ENCODE measurements at places on chromosomes 2 and 18. TPM values are rescaled to one million over a fixed set of nuclear protein-coding genes. Genes with fewer than 3 reads are reported as not detected.

CCBE1 gene
- 2.1 TPM for polyA plus RNA-seq

MC4R gene
- polyA plus RNA-seq: not detected

MEIS1 gene
- 1.6 TPM for polyA plus RNA-seq

NGEF gene
- polyA plus RNA-seq: 10.7 TPM

DQX1 gene
- not detected for polyA plus RNA-seq

DNA sequence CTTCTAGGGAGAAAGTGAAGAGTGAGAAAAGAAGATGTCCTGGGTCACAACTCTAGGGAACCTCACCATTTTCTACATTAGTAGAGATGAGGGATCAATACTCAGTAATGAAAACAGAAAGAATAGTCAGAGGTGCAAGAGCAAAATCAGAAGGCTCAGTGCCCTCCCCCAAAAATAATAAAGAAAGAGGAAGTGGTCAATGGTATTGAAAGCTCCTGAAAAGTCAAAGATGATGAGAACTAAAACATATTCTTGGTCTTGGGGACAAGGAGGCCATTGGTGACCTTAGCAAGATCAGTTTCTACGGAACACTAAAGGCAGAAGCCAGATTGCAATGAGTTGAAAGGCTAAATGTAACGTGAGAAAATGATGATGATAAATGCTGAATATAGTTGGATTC lies 24.5 kb upstream of the MYO1B start:
- DNase-seq: no peak
- no peaks in the 10 kb centered on the region for H3K36me3 ChIP-seq
- H3K27me3 ChIP-seq: no peaks in the 10 kb centered on the region
- no peak overlapping the region for H3K4me3 ChIP-seq
- peaks cover 4% of the 10 kb centered on the region for H3K4me1 ChIP-seq

DNA sequence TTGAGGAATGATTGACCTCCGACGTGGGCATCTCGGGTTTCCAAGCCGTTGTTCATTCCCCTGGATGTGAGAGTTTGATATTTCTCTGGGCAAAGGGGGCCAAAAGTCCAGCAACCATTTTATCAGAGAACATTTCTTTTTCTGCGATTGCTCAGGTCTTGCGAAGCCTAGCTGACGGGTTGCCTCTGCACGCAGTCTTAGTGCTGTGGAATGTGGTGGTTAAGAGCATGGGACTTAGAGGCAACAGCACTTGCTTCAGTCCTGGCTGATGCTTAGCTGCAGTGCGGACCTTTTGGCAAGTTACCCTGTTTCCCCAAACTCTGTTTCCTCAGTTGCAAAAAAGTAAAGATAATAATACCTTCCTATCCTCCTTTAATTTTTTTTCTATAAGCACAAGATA lies 45.0 kb downstream of the FAP start:
- H3K27ac ChIP-seq: no peak overlapping the region
- no peak for DNase-seq
- no peak overlapping the region for H3K4me3 ChIP-seq
- no peaks in the 10 kb centered on the region for H3K27me3 ChIP-seq
- no peaks in the 10 kb centered on the region for H3K4me1 ChIP-seq

DNA sequence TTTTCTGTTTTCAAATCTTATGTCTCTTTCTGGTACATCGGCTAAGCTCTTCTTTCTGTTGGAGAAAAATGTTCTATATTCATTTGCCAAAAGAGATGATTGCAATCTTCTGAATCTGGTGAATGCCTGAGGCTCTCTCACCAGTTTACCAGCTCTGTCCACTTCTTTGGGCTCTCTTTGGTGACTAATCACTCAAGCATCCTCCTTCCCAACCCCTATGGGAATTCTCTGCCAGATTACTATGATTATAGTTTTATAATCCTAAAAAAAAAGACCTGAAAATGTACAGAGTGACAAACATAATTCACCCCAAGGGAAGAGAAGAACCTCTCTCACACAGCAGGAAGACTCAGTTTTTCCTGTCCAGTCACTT lies 187.3 kb downstream of the CAMKMT start:
- H3K4me3 ChIP-seq: no peak overlapping the region
- peaks cover 2% of the 10 kb centered on the region for H3K4me1 ChIP-seq
- DNase-seq: no peak
- H3K36me3 ChIP-seq: no peaks in the 10 kb centered on the region
- H3K27me3 ChIP-seq: no peaks in the 10 kb centered on the region
